ENCODE measurements at places on chromosomes 2 and 18. TPM values are rescaled to one million over a fixed set of nuclear protein-coding genes. Genes with fewer than 3 reads are reported as not detected.

Gene ANKRD44
- total RNA-seq = 9.2 TPM

Gene CCDC141
- total RNA-seq = 1.2 TPM

Gene PREB
- total RNA-seq = 40.8 TPM

Gene HOXD8
- total RNA-seq = 6.2 TPM

Gene ANTXR1
- total RNA-seq = 13.8 TPM

Gene PPP4R1
- total RNA-seq = 74.9 TPM

GRCh38 chr2:134865067-134865787 is 26.8 kb downstream of the ACMSD start:
- no peak for DNase-seq

DNA sequence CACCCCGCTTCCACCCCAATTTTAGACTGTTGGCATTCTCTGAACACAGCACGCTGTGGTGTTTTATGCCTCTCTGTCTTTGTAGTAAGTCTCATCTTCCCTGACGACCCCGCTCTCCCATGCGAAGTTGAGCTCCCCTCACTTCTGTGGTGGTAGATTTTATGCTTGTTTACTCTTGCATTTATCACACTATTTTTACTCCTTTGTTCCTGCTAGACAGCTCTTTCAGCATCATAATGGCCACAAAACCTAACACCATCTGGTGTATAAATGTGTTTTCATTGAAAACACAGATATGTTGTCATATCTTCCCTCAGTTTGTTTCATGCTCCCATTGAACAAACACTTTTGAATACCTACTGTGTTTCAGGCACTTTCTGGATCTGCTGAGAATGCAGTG is 57.1 kb downstream of the PKP4 start:
- DNase-seq = no peak

DNA sequence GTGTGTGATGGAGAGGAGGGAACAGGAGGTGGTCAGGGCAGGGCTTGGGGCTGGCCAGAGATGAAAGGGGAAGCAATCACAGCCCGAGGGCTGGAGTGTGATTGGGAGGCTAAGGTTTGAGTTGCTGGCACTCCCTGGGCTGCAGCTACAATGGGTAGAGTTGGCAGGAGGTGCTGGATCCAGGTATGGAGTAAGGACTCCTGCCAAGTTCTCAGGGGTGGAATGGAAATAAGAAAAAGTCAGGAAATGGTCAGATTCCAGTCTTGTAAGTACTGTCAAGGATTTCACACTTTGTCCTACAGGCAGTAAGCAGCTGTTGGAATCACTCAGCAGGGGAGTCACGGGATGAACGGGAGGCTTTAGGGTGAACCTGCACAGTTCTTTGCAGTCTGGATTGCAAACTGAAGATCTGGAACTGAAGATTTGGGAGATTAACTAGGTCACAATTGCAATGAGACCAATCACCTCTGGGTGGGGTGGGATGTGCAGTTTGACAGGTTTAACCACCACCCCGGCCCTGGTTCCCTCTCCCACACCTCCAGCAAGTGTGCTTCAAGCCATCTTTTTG is 10.9 kb upstream of the INPP5D start:
- no peak for DNase-seq
